T-helper 9 cell (primary cell): ENCODE measurements at places on chromosomes 4 and X.
A peak's percentile ranks its signal among the peaks of the same experiment; 100 is the strongest.

- no peak for DNase-seq
Observed at GRCh38 chr4:38202242-38202641, 242.0 kb downstream of the PTTG2 start.

- DNase-seq = peak; percentile 7
Observed at GRCh38 chrX:149830192-149830873, 48.6 kb downstream of the MAGEA9 start.

DNA sequence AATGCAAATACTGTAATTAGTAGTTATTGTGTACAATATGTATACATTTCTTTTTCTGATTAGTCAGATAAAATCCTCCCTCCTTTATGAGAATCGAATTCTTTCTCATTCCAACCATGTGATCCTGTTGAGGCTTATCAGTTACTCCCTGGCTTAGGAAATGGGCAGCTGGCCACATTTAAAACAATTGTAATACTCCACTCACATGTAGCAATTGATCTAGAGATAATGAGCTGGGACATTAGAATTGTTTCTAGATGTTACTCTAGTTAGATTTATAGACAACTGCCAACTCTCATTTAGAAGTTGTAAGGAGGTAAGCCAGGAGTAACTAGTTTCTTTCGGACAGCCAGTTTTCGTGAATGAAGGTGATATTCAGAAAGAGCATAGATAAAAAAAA lies 859.3 kb upstream of the AADAT start:
- no peak for DNase-seq

DNA sequence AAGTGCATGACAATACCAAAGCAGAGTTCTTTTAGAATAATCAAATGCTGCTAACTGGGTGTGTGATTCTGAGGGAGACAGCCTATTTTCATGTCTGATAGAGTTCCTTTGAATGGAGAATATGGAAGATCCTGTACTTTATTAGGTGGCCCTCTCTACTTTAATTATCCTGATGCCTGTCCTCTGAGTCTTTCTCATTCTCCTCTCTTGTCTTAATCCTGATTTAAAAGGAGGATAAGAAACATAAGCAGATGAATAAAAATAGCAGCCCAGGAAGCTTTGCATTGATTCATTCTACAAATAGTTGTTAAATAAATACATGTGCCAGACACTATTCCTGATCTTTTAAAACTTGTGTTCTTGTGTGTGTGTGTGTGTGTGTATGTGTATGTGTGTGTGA lies 387.3 kb downstream of the SPRY1 start:
- DNase-seq = no peak

GRCh38 chrX:68049466-68049865 lies 383.8 kb downstream of the OPHN1 start:
- DNase-seq = no peak

DNA sequence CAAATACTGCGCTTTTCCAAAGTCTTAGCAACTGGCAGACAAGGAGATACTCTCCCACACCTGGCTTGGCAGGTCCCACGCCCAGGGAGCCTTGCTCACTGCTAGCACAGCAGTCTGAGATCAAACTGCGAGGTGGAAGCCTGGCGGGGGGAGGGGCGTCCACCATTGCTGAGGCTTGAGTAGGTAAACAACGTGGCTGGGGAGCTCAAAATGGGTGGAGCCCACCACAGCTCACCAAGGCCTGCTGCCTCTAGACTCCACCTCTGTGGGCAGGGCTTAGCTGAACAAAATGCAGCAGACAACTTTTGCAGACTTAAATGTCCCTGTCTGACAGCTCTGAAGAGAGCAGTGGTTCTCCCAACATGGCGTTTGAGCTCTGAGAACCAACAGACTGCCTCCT lies 23.0 kb upstream of the NFKB1 start:
- DNase-seq = no peak

- DNase-seq = no peak
Observed at GRCh38 chr4:183183906-183184535, 85.0 kb downstream of the WWC2 start.

GRCh38 chr4:40540800-40541199 lies 88.9 kb downstream of the RBM47 start:
- no peak for DNase-seq

DNA sequence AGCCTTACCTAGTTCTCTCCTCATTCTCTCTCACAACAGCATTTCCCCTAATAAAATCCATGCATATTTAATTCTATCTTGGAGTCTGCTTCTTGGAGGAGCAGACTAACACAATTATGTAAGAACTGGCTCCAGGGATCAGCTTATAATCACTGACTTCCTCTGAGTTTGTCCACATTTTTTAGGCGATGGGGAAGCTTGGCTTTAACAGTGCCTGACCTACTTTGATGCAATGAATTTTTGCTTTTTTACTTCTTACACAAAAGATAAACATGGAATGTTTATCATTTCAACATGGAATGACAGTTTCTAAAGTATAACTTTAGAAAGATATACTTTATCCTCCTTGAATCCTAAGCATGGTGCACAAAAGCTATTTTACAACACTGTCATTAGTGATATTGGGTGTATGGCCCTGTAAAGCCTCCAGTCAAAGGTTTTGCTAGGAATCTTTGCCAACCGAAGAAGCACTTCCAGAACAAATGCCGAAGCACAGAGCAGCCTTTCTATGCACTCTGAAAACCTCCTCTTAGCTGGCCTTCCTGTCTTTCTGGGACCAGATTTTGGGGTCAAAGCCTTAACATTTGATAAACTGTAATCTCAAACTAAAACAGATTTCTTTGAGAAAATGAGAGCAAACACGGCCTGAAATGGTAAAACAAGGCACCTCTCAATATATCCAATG lies 736 bp downstream of the BDH2 start:
- no peak for DNase-seq

DNA sequence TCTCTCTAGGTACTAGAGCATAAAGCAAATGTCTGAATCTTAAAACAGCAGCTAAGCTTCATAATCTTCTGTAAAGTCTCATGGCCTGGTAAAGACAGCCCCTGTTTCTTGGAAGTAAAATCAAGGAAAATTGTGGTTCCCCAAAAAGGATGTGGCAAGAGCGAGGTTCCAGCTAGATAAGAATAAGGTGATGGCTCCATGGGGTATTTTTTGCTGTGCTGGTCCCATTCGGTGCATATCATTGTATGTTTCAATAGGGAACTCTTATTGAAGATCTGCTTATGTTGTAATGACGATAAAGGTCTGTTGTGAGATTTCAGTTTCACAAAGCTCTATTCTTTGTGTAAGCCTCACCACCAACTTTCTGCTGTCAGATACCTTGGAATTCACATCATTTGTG lies 316.9 kb upstream of the NOCT start:
- DNase-seq = no peak

DNA sequence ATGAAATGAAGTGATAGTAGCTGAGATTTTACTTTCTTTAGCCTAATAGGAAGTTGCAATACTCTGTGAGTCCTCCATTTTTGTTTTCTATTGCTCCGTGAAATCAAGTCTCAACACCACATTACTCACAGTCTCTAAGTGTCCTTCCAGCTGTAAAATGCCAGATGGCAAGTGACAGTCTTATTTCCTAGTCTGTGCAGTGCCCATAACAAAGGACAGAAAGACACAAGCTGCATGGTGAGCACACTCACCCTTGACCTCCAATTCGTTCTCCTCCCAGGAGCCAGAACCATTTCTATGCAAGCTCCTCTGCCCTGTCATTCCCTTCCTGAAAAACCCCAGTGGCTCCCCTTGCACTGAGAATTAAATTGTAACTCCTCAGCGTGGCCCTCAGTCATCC lies 101.6 kb downstream of the PARM1 start:
- no peak for DNase-seq

DNA sequence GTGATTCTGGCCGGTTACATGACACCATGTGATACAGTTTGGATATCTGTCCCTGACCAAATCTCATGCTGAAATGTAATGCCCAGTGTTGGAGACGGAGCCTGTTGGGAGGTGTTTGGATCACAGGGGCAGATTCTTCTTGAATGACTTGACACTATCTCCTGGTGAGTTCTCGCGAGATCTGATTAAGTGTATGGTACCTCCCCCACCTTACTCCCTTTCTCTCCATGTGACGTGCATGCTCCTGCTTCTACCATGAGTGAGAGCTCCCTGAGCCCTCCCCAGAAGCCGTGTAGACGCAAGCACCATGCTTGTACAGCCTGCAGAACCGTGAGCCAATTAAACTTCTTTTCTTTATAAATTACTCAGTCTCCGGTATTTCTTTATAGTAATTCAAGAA lies 23.6 kb downstream of the CPE start:
- DNase-seq = no peak

DNA sequence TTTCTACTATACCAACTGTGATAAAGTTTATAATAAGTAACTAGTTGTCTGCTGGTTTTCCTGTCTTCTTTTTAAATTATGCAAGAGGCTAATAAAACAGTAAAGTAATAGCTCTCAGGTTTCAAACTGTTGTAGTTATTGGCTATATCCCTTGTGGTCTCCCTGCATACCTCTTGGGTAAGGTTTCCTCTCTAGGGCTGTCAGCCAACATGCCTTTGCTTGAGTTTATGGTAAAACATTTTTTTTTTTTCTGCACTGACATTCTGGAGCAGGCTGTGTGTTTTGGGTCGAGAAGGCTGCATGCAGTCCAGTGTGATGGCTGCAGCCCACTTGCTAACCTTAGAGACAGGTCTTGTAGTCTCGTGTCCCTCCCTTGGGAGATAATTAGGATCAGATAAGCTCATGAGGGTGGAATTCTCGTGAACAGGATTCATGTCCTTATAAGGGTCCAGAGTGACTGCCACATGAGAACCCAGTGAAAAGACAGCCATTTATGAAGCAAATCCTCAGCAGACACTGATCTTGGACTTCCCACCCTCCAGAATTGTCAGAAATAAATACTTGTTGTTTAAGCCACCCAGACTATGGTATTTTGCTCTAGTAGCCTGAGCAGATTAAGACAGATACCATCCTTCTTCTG lies 831.2 kb downstream of the CCSER1 start:
- no peak for DNase-seq

DNA sequence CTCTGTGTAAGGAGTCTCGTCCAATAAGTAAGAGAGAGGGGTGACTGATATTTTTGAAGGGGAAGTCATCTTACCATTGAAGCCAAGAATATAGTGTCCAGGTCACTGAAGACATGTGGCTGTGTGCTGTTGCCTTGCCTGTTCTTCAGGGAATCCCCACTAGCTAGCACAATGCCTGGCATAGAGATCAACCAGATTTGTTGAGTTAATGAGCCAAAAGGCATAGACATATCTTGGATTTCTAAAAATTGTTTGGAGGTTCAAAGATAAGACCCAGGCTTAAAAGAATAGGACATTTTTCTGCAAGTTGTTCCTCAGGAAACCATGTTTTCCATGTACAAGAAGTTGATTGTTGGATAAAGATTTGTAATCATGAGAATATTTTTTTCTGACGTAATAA lies 119.3 kb upstream of the DKK2 start:
- no peak for DNase-seq

GRCh38 chr4:113052379-113052951 lies 3.0 kb downstream of the ANK2 start:
- no peak for DNase-seq

GRCh38 chr4:110589297-110589696 lies 33.6 kb downstream of the PITX2 start:
- DNase-seq = no peak

- no peak for DNase-seq
Observed at GRCh38 chrX:11836284-11836683, 78.2 kb downstream of the MSL3 start.

GRCh38 chrX:150227873-150228410 lies 135.2 kb upstream of the MAMLD1 start:
- no peak for DNase-seq

GRCh38 chr4:180789929-180790328 lies 1453.3 kb upstream of the TENM3 start:
- DNase-seq = no peak

- DNase-seq = no peak
Observed at GRCh38 chr4:60039908-60040307, 1160.2 kb upstream of the ADGRL3 start.

DNA sequence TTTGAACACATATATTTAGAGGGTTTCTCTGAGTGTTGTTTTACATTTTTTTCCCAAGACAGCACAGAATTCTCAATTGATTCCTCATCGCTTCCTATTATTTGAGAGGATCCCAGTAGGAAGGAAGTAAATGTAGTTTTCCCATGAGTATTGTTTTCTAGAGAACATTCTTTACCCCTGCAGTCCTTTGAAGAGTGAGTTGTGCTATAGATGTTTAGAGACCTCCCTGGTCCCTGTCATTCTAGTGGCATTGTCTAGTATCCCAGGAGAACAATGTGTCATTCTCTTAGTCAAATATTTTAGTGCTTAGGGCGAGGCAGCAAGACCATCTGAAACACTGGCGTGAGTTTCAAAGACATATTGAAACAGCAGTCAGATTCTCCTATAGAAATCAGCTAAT lies 32.5 kb downstream of the SORBS2 start:
- DNase-seq = no peak
